ENCODE measurements at places on chromosomes 7 and 10.

DNA sequence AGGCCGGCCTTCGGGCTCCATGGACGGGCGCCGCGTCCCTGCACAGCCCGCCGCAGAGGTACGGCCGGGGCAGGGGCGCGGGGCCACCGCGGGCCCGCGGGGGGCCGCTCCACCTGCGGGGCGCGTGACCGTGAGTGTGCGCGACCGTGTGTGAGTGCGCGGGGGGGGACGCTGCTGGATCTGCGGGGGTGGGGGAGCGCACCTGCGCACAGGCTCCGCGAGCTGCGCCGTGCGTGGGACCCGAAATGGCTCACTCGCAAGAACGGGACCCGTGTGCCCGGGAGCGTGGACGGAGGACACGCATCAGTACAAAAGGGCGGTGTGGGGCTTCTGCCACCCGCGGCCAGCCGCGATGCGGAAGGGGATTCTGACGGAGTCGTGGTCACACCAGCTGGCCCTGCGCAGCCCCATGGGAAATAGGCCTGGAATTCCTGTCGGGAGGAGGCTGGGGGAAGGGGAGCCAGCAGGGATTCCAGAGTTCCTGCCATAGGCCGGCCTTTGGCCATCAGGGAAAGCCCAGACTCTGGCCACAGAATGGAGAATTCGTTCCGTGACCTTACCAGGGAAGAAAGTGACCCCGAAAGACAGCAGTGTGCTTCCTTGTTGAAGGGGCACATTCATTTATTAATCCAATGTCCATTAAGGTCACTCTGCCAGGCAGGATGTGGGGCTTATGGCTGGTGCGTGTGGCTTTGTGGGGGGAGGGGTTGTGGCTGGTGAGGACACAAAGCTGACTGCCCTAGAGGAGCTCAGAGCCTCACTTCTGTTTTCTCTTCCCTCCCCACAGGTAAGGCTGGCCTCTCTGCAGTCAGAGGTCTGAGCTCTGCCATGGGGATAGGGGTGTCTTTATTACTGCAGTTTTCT is 494 bp downstream of the REPIN1 start:
- DNase-seq: no peak

DNA sequence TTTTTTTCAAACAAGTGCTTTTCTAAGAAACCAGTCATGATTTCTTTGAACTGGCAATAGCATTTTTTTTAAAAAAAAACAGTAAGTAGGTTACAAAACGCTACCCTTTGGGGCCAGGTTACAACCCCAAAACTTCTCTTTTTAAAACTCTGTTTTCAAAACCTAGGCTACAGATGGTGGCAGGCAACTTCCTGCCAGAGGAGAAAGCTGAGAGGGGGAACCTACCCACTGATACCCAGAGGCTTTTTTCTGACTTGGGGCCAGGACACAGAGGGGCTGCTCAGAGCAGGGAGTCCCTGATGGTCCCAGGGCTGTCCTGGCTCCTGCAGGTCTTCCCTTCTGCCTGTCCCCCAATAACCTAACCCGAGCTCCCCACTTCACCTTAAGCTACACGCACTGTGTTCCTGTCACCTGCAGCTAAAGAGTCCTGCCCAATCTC is 6.9 kb downstream of the STN1 start:
- DNase-seq: peak; percentile 58

- DNase-seq: no peak
Measured at GRCh38 chr7:93307131-93307660, 75.0 kb downstream of the VPS50 start.

DNA sequence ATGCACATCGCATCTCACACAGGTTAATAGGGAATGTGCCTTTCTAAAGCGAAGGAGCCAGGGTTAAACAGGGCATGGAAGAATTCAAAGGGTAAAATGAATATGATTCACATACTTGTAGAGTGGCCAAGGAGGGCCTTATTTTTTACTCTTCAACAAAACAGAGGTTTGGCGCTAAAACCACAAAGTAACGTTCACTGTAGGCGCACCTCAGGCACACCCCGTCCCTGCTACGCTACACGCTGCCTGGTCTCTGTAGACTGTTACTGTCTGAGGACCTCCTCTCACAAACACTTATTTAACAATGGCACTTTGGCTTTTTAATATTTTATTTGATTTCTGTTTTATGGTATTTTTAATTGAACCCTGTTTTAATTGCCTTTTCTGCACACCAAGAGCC is 462.1 kb upstream of the GALNT17 start:
- DNase-seq: no peak

- no peak for DNase-seq
Measured at GRCh38 chr10:30823651-30824050, 194.1 kb upstream of the LYZL2 start.
